Suppressor macrophage treated with lipopolysaccharide for 1 hour (primary cell): ENCODE measurements at places on chromosomes 7 and 10.

- DNase-seq, result peak; percentile 94
Observed at GRCh38 chr10:24901686-24902399, 50.6 kb downstream of the PRTFDC1 start.

DNA sequence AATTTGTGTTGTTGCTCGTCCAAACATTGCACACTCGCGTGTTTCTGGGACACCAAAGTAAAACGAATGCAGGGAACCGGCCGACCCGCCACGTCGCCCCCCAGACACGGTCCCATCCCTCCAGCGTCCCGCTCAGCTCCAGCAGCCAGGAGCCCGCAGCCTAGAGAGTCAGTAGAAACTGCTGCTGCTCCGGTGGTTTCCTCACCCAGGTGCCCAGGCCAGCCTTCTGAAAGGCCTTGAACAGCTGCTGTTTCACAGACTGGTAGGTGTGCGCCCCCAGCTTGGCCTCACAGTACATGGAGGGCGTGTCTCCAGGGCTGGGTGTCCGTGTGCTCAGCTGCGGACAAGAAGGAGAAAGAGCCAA is 126.8 kb downstream of the WDR37 start:
- no peak for DNase-seq

GRCh38 chr7:131889572-131890150 is 333.2 kb upstream of the PODXL start:
- no peak for DNase-seq

- DNase-seq, result no peak
Observed at GRCh38 chr10:58971796-58972491, 204.5 kb upstream of the PHYHIPL start.
